D341Med (cell line): ENCODE measurements at places on chromosomes 16 and 17.

DNA sequence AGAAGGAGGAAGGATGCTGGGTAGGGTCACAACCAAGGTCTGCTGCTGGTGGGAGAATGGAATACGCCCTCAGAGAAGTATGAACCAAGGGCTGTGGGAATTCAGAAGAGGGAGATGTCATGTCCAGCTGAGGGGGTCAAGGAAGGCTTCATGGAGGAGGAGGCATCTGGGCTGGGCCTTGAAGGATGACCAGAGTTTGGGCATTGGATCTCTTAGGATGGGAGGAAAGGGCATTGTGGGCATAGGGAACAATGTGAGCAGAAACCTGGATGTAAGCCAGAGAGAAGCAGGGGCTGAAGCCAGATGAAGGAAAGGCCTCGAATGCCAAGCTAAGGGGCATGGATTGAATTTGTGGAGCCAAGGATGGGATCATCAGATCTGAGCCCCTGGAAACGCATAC, 49.2 kb upstream of the MAP3K14 start:
- DNase-seq, result no peak

DNA sequence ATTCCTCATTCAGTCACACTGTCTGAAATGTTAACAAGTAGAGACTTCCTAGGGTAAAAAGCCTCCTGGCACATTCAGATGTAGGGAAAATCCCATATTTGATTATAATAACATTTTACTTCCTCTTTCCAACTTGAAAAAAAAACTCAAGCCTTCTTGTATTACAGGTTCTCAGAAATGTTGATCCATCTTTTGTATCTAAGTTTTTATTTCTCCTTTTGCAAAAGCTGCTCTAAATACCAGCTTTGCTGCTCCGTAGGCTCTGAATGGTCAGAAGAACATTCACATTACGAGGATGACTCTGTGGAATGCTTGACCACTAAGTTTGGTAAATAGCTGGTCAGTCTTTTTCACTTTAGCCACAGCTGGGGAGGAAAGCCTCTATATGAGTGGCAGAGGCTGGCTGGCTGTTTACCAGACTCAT, 13.2 kb upstream of the HEATR6 start:
- no peak for DNase-seq

DNA sequence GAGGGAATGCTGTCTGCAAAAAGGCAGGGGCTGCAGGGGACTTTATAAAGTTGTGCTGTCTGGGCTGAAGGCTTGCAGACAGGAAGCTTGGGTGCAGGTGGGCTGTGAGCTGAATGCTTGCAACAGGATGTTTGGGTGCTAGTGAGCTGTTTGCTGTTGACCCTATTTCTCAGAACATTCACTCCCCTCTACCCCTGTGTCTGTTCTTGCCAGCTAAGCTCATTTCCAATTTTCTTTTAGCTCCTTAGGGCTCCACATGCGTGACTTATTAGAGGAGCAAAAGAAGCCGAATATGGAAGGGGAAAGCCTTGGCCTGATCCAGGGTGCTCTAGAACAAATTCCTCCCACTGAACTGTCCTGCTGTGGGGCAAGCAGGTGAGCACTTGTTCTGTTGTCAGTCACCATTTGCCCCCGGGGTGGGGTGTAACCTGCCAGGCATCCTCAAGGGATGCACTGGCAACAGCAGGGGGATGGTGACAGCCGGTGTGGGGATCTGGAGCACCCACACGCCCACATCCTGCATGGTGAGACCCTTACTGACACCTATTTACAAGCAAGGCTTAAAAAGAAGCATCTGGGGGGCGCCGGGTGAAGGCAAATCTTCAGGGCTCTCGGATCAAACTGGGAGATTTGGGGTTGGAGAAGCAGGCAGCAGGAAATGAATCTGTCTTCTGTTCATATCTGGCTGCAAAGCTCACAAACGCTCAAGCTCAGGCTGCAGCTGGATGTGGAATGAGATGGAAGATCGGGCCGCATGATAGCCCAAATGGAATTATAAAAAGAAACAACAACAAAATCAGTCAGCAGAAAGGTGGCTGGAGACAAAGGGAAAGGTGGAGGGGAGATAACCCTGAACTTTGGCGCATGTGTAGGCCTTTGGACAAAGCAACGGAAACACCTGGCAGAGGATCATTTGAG, 21.1 kb upstream of the NUP93 start:
- no peak for DNase-seq

- DNase-seq, result no peak
These were observed 66.0 kb downstream of the TMC6 start for GRCh38 chr17:78062596-78062995.

GRCh38 chr17:63533433-63534077, 10.4 kb downstream of the KCNH6 start:
- no peak for DNase-seq

DNA sequence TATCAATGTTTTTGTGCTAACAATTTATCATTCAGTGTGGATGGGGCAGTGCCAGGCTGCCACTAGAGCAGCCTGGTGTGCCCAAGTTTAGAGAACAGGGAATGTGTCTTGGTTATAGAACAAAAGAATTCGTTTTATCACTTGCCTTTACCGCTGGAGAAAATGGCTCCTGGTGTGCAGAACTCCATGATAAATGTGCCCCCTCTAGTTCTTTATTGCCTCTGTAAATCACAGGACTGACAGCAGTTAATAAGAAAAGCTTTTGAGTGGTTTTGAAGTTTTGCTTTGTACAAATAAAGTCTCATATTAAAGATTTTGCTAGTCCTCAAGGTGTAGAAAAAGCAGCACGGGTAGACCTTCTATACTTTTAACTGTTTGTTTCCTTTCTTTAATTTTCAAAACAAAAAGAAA, 28.2 kb upstream of the PSMD7 start:
- no peak for DNase-seq

DNA sequence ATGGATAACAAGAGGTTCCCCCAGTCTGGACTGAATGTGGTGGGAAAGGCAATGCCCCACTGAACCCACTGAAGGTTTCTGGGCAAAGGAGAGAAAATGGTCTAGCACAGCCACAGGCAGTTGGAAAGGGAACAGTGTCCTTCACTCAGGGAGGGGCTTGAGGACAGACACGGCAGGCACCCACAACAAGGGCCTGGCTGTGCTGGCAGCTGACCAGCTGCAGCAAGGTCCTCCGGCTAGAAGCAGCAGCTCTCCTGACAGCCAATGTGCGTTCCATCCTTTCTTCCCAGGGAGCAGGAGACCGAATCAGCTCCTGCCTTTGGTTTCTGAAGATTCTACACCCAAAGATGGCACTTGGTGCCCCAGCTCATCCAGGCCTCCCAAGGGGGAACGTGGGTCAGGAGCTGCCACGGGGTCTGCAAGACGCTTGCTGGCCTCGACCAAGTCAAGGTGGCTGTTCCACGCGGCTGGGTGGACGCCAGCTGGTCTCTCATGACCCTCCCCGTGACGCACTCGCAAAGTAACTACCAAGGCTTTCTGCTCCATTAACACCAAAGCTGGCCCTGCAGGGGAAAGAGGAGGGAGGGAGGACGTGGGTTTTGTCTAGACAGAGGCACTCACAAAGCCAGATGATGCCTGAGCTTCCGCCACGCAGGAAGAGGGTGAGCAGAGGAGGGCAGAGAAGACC, 11.1 kb downstream of the ABR start:
- no peak for DNase-seq

- DNase-seq, result no peak
These were observed 68.4 kb downstream of the ABCC1 start for GRCh38 chr16:16017812-16018211.

GRCh38 chr16:5633845-5634440, 536.3 kb upstream of the EEF2KMT start:
- DNase-seq, result no peak

DNA sequence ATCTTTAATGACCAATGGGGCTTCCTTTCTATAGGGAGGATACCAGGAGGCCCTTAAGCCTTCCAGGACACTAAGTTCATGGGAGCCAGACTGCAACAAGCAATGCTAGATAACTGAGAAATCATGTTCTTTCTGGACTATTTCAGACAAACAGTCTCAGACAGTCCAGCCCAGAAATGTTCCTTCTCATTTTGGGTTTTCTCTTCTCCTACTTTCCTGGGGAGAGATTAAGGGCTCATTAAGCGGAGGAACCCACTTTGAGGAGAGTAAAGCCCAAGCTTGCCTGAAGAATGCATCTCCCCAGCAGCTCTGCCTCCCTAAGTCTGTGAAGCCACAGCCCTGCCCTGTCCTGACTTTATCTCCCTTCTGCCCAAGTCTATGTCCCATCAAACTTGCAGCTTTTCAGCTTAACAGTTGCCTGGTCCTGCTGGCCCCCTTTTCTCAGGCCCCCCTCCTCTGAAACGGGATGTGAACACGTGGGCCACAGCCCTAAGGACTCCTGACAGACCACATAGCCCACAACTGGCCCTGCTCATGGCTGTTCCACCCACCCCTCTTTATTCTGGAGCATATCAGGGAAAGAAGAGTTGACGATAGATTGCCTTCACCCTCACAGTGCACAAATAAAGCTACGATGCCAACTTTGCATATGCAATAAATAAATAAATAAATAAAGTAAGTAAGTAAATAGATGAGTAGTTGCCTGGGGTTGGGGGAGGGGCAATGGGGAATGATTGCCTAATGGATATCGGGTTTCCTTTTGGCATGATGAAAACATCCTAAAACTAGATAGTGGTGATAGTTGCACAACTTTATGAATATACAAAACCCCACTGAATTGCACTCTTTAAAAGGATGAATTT, 111.0 kb downstream of the N4BP1 start:
- no peak for DNase-seq

DNA sequence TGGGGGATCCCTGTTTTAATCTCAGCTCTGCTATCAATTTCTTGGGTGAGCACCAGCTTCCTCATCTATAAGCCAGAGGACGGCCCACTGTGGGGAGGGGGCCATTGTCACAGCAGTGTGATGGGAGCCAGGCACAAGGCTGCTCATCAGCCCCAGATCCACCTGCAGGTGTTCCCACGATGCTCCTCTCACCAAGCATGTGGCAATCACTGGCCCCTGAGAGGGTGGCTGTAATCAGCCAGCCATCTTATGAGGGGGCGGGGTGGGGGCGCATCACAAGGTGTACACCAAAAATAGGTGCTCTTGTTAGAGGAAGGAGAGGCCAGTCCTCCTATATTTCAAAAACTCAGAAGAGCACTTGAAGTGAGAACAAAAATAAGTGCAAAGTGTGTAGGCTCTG, 31.2 kb downstream of the HNF1B start:
- DNase-seq, result no peak

GRCh38 chr17:56601591-56601990, 8.1 kb downstream of the NOG start:
- no peak for DNase-seq

DNA sequence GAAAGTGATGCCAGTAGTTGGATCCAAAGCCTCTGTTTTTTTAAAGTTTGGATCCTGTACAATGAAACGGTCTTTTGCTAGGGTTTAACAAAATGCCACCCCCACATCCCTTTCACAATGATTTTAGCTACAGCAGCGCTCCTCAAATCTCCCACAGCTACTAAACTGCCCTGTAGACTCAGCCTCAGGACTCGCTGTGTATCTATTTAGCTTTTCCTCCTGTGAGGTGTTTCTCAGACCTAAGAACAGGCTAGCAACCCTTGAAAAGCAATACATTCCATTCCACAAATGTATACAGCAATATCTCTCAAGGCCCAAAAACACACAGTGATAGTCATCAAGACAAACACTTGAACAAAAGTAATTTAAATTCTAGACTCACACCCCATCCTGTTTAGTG, 206.4 kb downstream of the ZFHX3 start:
- DNase-seq, result no peak
